ENCODE measurements at places on chromosomes 11 and 22. TPM values are rescaled to one million over a fixed set of nuclear protein-coding genes. Genes with fewer than 3 reads are reported as not detected.

MMP8 gene
- not detected for total RNA-seq

SLC22A9 gene
- total RNA-seq = not detected

KRTAP5-8 gene
- not detected for total RNA-seq

HTR3A gene
- total RNA-seq = 0.95 TPM

EXPH5 gene
- 3.3 TPM for total RNA-seq

TSPAN18 gene
- 19.8 TPM for total RNA-seq

TRIM29 gene
- total RNA-seq = 33.3 TPM

IL10RA gene
- total RNA-seq = 24.8 TPM

TRIM34 gene
- total RNA-seq = 10.3 TPM

BDNF gene
- total RNA-seq = not detected

GRCh38 chr11:45815747-45816146, 10.8 kb downstream of the SLC35C1 start:
- DNase-seq = no peak

DNA sequence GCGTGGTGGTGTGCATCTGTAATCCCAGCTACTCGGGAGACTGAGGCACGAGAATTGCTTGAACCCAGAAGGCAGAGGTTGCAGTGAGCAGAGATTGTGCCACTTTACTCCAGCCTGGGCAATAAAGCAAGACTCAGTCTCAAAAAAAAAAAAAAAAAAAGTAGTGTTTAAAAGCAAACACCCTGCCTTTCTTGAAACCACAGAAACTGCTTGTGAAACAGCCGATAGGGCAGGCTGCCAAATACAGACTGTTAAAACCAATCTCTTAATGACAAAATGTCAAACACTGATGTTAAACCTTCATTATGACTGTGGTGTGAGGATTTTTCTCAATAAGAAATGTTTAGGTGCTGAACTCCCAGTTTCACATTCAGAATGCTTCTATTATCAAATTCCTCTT, 27.3 kb downstream of the MARK2 start:
- no peak for DNase-seq

- no peak for DNase-seq
Measured at GRCh38 chr11:123233280-123233974, 38.4 kb upstream of the CLMP start.

GRCh38 chr11:69053546-69054396, 5.0 kb downstream of the TPCN2 start:
- no peak for DNase-seq

DNA sequence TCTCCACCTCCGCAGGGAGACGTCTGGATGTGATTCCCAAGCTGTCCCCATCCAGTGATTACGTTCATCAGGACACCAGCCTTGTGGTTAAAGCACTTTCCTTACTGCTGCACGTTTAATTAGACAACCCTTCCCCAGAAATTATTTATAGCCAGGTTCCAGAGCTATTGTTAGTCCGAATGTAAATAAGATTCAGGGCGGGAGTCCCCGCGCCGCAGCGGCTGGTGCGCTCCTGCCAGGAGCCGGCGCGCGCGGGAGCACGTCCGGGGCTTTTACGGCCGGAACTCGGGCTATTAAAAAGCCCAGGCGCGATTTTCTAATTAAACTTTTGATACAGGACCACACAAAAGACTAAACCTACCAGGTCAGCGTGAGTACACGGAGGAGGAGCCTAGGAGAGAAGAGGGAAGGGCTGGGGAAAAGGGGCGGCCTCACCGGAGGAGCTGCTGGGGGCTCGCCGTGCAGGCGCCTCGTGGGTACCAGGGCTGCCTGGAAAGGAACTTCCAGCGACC, 538.3 kb downstream of the OPCML start:
- no peak for DNase-seq

- no peak for DNase-seq
Measured at GRCh38 chr22:49238181-49239141, 589.2 kb downstream of the BRD1 start.

- DNase-seq = peak; percentile 79
Measured at GRCh38 chr11:123301696-123302400, 106.8 kb upstream of the CLMP start.

GRCh38 chr11:78192911-78193351, 4.2 kb downstream of the USP35 start:
- peak; percentile 29 for DNase-seq

- no peak for DNase-seq
Measured at GRCh38 chr22:42808521-42808920, 48.6 kb downstream of the ARFGAP3 start.
